ENCODE measurements at places on chromosomes 7 and 10.

DNA sequence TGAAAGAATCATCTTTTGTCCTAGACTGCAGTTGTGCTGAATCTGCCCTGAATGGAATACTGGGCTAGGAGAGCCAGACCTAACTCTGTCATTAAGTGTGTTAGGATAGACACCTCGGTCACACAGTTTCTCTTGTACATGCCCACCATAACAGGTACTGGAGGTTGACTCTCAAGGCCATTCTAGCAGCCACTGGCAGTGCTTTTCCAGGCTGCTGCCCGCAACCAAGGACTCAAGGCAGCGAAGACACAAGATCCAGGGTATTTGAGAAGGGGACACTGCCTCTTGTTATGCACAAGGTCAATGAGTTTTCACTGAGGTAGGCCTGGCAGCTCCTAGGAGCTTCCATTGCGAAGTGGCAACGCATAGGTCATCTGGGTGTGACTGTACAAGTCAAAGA lies 70.6 kb upstream of the ZNF746 start:
- DNase-seq, result no peak

GRCh38 chr10:123141791-123142700 lies 5.9 kb upstream of the HMX2 start:
- peak; percentile 38 for DNase-seq

DNA sequence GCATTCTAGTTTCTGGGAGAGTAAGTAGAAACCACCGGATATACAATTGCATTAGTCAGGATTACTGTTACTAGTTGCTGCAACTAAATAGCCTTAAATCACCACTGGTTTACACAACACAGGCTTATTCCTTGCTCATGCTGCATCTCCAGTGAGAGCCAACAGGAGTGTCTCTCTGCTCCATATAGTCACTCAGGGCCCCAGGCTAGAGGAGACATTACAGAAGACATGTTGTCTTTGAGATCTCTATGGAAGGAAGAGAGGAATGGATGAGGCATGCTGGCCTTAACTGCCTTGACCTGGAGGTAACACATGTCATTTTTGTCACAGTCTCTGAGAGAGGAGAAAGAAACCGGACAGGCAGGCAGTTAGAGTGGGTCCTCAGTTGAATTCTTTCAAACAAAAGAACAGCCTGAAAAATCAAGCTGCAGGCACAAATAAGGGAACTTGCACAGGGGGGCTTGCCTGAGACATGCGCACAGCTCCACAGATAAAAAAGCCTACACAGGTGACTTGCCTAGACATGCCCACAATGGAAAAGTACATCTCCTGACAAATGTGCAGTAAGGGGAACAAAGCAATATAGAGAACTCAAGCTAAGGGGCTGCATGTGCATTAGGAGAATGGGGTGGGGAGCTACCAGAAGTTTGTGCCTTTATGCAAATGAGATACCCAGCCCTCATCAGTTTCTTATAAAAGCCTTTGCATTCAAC lies 348.0 kb downstream of the TYW1 start:
- DNase-seq, result no peak

DNA sequence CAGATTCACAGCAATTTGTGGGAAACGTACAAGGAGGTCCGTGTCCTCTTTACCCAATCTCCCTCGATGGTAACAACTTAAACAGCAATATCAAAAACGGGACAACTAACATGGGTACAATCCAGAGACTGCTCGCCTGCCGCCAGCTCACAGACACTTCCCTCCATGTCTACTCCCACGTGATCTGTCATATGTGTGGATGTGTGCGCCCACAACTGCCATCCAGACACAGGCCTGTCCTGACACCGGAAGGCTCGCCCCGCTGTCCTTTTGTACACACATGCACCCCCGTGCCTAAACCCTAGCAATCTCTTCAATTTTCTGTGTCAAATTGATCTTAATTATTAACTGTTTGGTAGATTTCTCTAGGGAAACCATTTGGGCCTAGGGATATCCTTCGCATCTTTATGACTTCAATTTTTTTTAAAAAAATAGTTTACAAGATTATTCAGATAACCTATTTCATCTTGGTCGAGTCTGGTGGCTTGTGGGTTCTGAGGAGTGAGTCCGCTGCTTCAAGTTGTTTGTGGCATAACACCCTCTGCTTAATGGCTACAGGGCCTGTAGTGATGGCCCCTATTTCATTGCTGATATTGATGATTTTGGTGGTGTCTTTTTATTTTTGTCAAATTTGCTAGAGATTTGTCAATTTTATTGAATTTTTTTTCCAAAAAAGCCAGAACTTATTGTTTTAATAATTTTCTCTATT lies 260.6 kb downstream of the MAD1L1 start:
- no peak for DNase-seq

DNA sequence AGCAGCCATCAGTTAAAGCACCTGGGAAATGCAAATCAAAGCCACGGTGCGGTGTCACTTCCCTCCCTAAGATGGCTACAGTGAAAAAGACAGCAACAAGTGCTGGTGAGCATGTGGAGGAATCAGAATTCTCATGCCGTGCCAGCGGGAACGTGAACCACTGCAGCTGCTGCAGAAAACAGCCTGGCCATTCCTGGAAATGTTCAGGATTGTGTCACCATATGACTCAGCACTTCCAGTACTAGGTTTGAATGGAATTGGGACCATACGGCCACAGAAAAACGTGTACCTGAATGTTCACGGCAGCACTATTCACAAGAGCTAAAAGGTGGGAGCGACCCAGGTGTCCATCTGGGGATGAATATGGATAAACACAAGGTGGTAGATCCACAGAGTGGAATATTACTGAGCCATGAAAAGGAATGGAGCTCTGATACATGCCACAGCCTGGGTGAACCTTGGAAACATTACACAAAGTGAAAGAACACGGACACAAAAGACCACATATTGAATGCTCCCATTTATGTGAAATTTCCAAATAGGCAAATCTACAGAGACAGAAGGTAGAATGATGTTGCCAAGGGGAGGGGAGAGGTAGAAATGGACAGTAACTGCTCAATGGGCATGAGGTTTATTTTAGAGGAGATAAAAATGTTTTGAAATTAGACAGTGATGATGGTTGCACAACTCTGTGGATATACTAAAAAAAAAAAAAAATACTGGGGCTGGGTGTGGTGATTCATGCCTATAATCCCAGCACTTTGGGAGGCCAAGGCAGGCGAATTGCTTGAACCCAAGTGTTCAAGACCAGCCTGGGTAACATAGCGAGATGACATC lies 61.6 kb downstream of the MICALL2 start:
- DNase-seq, result no peak

- no peak for DNase-seq
Measured at GRCh38 chr10:86443936-86444335, 77.3 kb upstream of the GRID1 start.

- DNase-seq, result no peak
Measured at GRCh38 chr10:78520737-78521430, 487.2 kb downstream of the RPS24 start.

DNA sequence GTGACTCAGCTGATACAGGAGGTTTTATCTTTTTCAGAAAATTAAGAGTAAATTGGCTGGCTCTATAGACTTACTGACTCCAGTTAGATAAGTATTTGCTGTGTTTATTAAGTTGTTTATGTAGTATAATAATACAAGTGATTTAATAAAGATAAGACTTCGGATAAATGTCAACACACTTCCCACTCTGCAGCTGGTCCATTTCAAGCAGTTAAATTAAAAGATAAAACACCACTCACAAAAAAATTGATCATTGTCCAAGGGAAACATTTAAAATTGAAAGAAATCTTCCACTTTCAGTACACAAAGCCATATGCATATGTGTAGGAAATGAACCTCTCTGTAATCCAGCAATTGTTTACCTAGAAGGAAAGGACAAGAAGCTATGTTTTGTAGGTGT lies 106.1 kb upstream of the SP8 start:
- DNase-seq, result no peak

DNA sequence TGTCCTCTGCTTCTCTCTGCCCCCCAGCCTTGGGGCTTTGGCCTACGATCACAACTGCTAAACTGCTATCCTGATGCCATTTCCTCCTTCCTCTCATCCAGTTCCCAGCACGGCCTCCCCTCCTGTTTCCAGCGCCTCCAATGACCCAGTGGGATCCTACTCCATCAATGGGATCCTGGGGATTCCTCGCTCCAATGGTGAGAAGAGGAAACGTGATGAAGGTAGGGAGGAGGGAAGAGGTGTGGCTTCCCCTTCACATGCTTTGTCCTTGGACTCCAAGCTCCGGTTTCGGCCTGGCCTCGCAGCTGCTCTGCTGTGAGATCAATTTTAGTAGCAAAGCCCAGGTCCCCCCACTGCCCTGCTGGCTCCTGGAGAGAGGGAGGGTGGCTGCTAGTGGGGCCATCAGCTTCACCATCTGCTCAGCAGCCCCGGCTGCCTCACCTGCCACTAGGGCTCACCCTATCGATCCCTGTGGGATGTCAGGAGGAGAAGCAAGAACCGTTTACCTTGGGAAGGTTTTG lies 35.8 kb downstream of the PAX2 start:
- no peak for DNase-seq

- DNase-seq, result peak; percentile 54
Measured at GRCh38 chr10:26486990-26487850, 49.1 kb downstream of the APBB1IP start.

DNA sequence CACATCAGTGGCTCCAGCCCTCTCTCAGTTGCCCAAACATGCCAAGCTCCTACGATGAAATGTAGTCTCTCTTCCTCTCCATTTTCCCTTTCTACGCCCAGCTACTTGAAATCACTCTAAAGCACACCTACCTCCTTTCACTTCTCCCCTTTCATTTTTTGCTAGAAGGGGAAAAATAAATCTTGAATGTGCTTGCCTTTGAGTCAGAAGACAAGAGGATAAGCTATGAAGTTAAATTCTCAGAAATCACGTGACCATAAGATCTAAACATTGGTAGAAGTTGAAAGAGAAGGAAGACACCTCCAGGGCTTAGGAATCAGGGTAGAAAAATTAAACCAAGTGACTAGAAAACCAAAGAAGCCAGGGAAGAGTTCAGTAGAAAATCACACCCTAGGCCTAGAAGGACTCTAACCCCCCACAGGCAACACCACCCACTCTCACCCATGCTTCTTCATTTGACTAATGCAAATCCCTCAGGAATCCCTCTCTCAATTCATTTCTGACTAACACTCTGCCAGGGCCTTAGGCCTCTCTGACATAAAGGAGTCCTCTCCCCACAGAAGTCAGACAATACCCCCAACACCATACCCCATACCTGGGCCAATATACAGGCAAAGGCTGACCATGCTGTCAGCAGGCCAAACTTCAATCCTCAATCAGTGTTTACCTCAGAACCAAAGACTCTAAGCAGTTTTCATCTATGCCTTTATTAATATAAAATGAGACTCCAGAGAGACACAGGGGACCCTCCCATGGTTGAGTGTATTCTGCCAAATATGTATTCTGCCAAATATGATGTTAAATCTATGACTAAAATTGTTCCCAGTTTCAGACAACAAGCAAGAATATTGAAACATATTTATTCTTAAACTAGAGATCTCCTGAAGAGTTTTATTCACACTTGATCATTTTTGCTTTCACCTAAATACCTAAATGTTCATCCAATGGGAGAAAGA lies 84.8 kb downstream of the ELMO1 start:
- no peak for DNase-seq

DNA sequence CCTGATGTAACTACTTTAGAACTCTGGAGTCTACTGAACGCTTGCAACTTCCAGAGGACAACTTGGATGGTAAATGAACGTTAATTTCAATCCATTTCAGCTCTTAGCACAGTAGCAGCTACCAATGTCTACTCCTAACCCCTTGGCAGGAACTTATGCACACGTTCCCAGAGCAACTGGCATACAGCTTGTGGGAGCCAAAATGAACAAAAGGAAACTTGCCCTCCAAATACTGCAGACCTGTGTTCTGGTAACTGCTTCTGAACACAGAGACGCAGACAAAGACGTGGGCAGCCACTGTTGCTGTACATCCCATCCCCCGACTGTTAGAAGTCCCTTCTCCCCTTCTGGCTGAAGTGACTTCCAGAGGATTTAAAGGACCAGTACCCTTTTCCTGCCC lies 61.3 kb downstream of the XPNPEP1 start:
- no peak for DNase-seq

- DNase-seq, result no peak
Measured at GRCh38 chr10:121594623-121595350, 3.5 kb downstream of the FGFR2 start.

DNA sequence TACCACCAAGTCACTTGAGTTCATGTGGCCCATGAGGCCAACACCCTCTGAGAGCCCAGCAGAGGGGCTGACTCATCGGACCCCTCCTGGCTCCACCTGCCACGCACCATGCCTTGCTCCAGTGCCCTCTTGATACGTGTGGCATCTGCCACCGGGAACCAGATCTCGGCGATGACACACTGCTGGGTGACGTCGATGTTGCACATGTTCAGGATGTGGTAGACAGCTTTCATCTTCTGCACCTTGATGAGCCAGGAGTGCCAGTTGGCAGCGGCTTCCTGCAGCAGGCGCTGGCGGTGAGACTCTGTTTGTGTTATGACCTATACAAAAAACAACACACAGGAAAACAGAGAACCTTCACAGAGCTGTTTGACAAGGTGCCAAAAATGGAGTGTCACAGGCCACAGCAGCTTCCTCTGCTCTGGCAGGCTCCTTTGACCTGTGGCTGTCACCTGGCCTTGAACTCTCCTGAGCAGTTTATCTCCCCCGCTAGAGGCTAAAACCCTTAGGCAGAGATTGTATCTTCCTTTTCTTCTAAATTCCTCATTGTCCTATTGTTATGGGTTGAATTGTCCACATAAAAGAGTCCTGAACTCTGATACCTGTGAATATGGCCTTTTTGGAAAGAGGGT lies 45.2 kb upstream of the TMEM213 start:
- DNase-seq, result no peak

- no peak for DNase-seq
Measured at GRCh38 chr10:127526161-127526560, 22.9 kb upstream of the NPS start.

DNA sequence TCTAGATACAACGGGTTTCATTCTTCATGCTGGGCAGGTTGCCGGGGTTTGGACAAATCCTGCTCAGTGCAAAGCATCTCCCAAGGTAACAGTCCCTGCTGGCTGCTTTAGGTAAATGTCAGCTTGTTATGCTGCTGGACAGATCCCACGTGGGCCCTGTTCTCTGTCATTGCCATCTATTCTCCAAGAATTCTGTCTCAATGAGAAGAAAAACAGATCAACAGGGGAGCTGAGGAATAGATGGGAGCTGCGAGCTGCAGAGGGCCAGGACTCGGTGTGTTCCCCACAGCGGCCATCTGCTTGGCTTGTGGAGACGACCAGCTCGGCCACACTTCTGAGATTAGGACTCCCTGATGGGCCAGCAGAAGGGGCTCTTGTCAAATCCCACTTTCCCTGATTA lies 235.2 kb downstream of the DPP6 start:
- DNase-seq, result no peak

DNA sequence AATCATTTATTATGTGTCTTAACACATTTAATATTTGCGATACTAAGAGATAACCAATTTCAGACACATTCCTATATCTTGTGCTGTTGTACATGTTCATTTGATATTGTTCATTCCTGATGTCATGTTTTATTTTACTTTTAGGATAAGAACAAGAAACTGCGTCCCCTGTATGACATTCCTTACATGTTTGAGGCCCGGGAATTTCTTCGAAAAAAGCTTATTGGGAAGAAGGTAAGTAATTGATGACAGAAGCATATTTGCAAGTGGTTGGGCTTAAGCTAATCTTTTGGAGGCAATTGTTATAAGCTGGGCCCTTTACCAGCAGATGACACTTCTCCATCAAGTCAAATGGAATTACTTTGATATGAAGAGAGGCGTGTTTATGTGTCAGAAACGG lies 155.3 kb downstream of the SND1 start:
- no peak for DNase-seq

All from GM13976 (cell line).